CD4-positive, alpha-beta T cell treated with Interleukin-1 beta for 1 hour (primary cell): ENCODE measurements at places on chromosomes 16 and 17.

GRCh38 chr17:35934760-35935159, 4.2 kb upstream of the RDM1 start:
- no peak for DNase-seq

DNA sequence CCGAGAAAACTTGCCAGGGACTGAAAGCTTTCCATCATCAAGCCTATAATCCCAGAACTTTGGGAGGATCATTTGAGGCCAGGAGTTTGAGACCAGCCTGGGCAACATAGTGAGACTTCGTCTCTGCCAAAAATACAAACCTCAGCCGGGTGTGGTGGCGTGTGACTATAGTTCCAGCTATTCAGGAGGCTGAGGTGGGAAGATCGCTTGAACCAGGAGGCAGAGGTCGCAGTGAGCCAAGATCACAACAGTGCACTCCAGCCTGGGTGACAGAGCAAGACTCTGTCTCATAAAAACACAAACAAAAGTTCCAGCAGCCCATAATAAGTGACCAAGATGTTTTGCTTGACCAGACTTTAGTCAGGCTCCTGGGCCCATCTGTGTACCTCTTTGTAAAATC, 1.9 kb downstream of the MEAK7 start:
- no peak for DNase-seq

DNA sequence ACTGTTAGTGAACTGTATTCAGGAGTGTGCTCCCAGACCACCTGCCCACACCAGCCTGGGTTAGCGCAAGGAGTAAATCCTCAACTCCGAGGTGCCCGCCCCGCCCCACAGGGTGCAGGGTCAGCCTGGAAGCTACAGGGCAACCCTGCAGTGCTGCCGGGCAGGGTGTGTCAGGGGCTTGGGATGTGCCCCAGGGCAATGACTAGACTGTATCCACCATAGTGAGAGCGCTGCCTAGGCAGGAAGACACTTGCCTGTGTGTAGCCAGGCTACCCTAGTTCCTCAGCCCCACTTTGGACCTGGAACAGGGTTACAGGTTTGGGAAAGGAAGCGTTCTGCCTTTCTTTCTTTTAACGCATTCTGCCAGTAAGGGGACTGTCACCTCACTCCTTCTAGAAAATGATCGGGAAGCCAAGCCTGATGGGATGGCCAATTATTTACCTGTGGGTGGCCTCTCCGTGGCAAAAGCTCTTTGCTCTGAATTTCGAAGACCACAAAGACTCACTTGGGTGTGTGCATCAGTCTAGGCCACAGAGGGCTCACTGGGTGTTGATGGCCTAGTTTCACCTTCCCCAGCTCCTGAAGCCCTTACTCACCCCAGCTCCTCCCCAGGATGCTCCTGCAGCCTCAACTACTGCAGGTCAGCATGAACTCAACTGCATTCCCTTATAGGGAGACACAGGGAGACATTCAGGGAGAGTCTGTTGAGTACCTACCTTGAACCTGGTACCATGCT, 90.9 kb downstream of the CCDC182 start:
- no peak for DNase-seq

- no peak for DNase-seq
These were observed 32.1 kb downstream of the USP43 start for GRCh38 chr17:9677411-9677810.

- DNase-seq: no peak
These were observed 13.9 kb upstream of the FZD2 start for GRCh38 chr17:44543213-44543904.

GRCh38 chr17:4710693-4711634, 532 bp downstream of the ARRB2 start:
- peak; percentile 51 for DNase-seq

GRCh38 chr16:66299349-66299748, 67.1 kb upstream of the CDH5 start:
- DNase-seq: no peak

- DNase-seq: no peak
These were observed 86.3 kb downstream of the WNT3 start for GRCh38 chr17:46732160-46732559.

- DNase-seq: no peak
These were observed 57.1 kb downstream of the ENGASE start for GRCh38 chr17:79131701-79132100.

DNA sequence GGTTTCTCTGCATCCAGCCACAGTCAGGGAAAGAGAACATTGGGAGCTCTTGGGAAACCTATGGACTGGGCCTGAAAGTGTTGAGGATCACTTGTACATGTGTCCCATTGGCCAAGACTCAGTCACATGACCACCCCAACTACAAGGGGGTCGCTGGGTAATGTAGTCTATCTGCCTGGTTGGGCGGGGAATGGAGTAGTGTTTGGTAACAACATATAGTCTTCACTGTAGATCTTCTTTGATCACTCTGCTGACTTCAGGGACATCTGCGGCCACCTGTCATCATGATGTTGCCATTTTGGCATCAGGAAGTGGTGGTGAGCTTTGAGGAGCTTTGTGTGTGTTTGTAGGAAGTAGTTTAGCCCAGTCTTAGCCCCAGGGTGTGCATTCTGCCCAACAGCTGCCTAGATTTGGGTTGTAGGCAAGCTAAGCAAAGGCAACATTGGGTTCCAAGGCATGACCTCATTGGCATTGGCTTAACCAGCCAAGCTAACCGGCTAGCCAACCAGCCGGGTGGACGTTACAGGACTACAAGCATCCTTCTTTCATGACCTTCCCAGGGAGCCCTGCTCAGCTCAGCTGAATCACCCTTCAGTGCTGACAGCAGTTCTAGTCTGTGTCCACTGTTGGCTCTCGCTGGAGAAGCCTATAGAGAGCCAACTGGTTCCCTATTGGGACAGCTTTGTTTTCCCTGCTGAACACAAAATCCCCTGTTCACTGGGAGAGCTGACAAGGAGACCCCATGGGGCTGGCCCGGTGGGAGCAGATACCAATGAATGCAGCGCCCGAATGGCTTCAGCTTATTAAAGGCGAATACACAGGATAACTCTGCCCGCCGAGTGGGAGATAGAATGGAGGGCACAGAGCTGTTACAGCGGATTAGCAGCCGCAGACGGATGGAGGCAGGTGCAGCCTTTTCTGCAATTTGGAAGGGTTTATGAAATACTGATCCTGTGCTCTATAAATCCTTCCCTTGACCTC, 178.6 kb downstream of the NTN1 start:
- no peak for DNase-seq

DNA sequence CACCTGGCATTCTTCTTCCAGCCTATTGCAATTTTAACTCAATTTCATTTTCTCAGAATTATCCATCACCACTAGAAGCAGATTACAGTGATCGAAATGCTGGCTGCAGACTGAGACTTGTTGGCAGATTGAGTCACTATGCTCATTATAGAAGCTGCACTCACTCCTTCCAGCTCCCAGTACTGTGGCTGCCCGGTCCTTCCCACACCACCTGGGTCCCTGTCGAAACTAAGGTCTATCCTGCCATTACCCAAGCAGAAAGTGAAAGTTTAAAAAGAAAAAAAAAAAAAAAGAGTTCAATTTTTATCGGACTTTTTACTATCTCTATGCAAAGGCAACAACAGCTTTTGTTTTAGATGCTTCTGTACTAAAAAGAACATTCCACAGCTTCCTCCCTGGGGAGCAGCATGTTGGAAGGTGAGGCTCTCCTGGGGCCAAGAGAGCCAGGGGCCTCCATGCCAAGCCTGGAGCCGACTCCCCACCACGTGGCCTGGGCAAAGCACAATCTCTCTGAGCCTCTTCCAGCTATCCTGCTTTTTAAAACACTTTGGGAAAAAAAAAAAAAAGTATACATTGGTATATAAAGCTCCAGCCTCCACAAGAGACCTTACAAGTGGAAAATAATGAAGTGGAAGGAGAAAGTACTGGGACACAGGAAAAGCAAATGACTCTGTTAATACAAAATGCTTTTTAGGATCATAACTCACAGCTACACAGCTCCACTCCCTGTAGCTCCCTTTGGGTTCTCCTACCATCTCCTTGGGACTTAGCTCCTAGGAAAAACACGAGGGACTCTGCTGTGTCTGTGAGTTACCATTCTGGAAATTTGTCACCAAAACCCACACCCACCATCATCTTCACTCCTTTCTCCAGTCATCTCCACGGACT, 77.8 kb downstream of the USP31 start:
- DNase-seq: no peak

DNA sequence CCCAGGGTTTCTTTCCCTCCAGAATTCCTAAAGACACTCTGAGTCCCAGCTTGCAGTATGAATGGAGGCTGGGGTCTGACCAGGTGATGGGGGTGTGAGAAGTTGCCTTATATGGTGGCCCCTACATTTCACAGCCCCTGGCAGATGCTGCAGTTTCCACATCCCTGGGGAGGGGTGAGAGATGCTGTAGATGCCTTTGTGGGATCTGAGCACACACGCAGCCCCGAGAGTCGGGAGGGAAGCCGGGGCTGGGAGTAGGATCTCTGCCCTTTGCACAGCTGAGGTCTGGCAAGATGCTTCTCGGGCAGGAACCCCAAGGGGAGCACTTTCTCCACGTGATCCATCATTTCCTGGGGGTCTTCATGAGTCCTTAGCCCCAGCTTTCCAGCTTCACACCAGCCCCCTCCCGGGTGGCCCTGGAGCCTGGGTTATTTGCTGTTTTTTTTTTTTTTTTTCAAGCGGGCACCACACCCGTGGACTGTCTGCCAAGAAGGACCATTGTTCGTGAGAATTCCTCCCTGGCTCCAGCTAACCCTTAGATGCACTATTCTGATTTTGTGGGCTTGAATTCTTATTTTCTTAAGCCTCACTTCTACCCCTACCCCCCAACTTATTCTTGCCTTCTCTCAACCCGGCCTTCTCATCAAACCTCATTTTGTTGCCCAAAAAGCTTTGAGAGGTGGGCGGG, 50.6 kb downstream of the NTN1 start:
- DNase-seq: no peak

DNA sequence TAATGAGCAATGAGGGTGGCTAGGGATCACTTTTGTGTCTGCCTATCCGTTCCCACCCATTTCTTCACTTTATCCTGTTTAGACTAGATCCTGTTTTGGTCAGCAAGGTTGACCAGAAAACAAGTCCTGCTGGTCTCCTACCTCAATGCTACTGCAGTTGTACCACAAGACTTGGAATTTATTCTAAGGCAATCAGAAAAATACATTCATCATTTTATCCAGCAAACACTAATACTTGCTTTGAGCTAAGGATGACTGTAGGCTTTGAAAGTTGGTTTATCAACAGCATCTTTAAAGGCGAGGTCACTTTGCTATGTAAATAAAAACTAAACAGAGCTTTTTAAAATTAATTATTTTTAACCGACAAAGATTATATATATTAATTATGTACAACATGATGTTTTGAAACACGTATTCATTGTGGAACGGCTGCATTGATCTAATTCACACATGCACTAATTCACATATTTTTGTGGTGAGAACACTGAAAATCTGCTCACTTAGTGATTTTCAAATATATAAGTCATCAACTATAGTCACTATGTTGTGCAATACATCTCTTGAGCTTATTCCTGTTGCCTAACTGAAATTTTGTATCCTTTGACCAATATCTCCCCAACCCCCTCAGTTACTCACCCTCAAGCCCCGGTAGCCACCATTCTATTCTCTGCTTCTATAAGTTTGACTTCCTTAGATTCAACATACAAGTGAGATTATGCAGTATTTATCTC, 125.9 kb upstream of the HS3ST3A1 start:
- no peak for DNase-seq
